ENCODE measurements at places on chromosomes 4 and X.

GRCh38 chr4:75371915-75372314 lies 142.3 kb downstream of the RCHY1 start:
- DNase-seq: no peak

- no peak for DNase-seq
Measured at GRCh38 chr4:47562297-47562696, 77.2 kb downstream of the ATP10D start.

DNA sequence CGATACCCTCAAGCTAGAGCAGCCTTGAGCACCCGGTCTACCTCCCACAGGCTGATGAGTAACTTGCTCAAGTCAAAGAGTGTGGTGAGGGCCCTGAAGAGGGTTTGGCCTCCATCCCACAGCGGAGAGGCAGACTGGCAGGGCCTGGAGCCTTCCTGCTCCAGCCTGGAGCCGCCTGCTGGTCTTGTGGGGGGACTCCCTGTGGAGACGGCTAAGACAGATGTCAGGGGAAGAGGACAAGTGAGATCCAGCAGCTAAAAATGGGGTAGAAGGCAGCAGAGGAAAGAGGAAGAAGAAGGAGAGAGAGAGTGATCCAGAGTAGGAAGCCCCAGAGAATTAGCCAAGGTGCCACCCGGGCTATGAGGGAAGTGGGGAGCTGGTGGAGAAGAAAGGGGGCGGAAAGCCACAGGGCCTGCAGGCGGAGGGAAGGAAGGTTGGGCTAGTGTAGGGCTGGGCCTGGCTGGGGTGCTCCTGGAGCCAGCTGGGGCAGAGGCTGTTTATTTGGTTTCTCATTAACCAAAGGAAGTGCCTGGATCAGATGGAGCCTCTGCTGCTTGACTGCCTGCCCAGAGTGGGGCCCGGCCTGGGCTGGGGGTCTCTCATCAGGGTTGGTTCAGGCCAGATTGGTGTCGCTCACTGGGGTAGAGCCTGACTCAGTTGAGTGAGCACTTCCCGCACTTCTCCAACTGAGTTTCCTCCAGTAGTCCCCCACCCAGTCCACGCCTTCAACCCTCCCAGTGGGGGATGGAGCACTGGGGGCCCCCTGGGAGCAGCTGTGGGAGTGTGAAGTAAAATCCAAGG lies 14.2 kb downstream of the EFNB1 start:
- no peak for DNase-seq

- no peak for DNase-seq
Measured at GRCh38 chrX:96386325-96386724, 298.3 kb upstream of the DIAPH2 start.

DNA sequence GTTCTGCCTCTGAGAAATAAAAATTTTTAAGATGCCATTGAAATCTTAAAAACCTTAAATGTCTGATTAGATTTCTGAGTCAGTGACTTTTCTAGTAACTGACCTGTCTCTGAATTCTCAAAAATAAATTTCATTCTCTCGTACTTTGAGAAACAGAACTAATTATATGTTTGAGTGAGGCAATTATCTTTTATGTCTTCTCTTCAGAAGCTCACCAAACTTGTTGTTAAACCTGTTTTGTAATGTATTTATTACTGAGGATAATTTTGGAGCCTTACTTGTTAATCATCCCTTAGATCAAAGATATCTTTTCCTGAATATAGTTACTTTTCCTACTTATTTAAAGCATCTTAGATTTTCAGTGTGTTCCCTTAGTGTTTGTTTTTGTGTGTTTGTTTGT lies 64.5 kb upstream of the MMAA start:
- DNase-seq: no peak
